ENCODE measurements at places on chromosomes 6 and 20.

DNA sequence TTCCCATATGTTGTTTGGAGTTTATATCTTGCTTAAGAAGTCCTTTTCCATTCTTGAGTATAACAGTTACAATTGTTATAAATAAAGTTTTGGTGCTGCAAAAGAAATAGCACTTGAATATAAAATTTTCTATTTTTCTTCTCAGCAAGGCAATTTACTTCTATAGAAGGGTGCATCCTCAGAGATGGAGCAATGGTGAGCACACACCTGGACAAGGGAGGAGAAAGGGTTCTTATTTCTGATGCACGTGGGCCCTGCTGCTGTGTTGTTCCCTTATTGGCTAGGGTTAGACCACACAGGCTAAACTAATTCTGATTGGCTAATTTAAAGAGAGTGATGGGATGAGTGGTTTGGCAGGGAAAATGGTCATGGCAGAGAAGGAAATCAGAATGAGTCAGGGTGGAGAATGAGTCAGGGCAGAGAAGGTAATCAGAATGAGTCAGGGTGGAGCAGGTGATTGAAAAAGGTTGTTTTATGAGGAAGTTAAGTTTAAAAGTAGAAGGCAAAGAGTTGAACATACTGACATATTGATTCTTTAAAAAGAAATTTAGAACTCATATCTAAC lies 38.0 kb downstream of the CST8 start:
- no peak for DNase-seq

DNA sequence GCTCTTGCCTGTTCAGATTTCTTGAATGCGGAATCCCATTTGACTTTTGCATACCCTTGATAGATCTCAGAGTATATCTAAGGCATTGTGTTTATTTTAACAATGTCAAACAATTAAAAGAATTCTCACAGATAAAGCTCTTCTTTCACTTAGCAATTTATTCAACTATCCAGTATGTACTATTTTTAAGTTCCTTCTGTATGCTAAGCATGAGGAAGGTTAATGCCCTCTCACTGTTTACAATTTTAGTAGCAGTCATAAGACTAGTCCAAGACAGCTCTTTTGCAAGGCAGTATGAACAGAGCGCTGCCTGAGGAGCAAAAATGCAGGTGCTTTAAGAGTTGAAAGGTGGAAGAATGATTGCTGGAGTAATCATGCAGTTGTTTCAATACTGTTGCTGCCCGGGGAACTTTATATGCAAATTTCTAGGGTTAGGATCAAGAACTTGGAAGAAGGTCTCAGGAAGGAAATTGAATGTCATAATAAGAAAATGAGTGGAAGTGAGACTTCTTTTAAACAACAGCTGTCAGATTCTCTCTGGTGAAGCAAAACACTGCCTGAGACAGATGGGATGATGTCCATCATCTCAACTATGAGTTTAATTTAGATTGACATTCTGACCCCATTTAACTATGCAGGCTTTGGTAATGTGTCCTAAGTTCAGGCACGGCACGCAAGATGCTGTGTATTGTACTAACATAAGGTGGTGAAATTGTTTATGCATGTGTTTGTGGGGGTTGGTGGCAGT lies 1303.5 kb upstream of the CITED2 start:
- DNase-seq = peak; percentile 46

DNA sequence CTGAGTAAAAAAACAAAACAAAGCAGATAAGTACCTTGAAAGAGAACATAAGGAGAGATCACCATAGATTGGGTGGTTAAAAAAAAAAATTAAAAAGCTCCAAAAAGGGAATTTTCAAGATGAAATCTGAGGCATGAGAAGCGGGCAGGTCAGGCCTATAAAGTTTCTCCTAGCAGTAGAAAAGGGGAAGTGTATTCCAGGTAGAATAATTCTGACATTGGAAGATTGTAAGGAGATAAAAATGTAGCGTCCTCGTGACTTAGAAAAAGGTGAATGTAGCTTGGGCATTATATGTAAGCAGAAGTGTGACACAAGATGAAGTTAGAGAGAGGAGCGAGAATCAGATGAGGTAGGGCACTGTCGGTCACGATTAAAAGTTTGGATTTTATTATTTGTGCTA lies 9.1 kb upstream of the ADGRB3 start:
- no peak for DNase-seq

DNA sequence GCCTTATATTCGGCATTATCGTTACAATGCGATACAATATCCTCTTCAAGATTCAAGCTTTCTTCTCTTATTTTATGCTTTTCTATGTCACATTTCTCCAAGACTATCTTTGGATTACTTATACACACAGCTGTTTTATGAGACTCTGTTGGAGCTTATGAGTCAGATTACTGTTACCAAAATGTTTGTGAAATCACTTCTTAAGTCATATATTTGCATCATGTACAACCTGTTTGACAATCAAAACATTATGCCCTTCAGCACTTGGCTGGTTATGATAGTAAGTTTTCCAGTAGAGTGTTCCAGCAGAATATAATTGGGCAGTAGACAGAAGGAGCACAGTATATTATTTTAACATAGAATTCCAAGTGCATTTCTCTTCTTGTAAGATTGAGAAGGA lies 35.2 kb downstream of the BMP6 start:
- no peak for DNase-seq

GRCh38 chr6:4929097-4929718 lies 74.6 kb downstream of the RPP40 start:
- DNase-seq = peak; percentile 56

DNA sequence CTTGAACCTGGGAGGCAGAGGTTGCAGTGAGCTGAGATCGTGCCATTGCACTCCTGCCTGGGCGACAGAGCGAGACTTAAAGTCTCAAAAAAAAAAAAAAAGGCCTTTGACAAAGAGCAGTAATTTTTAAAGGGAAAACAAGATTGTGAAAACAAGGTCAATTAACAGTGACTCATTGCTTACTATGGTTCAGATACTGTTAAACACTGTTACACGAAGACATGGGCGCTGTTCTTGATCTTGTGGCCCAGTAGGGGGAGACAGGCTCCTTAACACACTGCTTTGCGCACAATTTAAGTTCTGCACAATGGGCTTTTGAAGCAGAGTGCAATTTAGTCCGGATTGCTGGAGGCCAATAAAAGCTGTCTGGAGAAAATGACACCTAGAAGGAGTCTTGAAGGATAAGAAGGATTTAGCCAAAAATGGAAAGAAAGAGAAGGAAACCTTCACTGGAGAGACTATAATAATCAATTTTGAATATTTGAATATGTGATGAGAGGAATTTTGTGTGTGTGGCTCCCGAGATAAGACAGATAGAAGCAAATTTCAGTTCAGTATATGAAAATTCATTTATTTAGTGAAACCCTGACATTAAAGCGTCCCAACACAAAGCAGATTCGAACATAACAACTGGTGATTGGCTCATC lies 6.0 kb upstream of the LATS1 start:
- DNase-seq = peak; percentile 69

GRCh38 chr6:37538107-37538506 lies 38.4 kb upstream of the CCDC167 start:
- peak; percentile 52 for DNase-seq

DNA sequence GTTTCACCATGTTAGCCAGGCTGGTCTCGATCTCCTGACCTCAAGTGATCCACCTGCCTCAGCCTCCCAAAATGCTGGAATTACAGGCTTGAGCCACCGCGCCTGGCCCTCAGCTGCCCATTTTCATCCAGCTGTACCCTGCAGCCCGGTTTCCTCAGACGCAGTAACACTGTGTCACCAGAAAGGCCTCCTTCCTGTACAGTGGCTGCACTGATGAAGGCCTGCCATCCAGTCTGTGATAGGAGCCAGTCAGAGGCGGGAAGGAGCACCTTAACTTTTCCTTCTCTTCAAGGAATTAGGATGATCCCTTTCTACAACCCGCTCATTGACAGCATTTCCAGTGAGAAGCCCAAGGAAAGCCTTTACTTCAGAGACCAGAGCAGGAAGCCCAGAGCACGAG lies 75.9 kb downstream of the GFOD1 start:
- DNase-seq = peak; percentile 26

GRCh38 chr6:157434349-157435033 lies 53.5 kb downstream of the ZDHHC14 start:
- no peak for DNase-seq

- DNase-seq = no peak
Observed at GRCh38 chr20:3229158-3229557, 9.8 kb downstream of the SLC4A11 start.

DNA sequence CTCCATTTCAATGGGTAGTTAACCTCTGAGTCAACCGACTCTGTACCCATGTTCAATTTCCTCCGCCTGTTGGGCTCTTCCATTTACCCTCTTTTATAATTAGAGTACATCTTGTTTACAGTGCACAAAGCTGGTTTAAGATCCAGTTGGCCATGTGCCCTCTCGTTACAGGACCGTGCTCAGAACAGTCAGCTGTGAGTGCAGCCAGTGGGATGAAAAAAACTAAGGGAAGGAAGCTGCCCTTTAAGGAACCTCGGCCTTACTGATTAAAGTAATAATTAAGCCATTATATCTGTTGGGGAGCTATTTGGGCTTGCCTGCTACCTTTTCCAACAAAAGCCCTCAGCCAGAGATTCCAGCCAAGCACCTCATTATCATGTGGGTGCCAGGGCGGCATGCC lies 68.8 kb downstream of the TMEM170B start:
- DNase-seq = peak; percentile 84

DNA sequence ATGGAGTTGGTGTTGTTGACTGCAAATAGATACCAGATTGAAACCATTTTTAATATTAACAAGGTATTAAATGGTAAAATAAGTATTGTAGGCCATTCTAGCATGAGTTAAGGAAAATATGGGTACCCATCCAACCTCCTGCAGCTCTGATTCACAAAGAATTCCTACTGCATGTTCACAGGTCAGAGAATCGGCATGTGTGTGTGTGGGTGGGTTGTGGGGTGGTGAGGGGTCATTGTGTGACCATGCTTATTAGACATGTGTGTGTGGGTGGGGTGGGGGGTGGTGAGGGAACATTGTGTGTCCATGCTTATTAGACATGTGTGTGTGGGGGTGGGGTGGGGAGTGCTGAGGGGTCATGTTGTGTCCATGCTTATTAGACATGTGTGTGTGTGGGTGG lies 3.2 kb downstream of the IYD start:
- DNase-seq = no peak

- DNase-seq = no peak
Observed at GRCh38 chr6:158033751-158034702, 52.4 kb downstream of the SYNJ2 start.

DNA sequence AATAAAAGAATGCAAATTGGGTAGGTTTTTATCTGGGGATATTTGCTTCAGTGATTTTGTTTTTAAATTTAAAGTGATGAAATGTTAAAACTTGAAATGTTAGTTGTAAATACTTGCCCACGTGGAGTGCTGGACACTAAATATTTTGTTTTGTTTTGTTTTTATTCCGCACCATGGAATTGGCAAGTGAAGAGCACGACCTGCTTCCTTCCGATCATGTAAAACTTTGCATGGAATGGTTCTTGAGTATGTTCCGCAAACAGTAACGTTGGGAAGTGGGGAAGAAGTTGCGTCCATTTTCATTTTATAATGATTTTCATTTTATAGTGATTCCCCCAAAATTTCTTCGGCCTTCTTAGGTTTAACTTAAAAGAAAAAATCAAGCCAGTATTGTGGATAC lies 765 bp downstream of the IRAK1BP1 start:
- DNase-seq = peak; percentile 82
